T-helper 9 cell (primary cell): ENCODE measurements at places on chromosomes 6 and 20.

DNA sequence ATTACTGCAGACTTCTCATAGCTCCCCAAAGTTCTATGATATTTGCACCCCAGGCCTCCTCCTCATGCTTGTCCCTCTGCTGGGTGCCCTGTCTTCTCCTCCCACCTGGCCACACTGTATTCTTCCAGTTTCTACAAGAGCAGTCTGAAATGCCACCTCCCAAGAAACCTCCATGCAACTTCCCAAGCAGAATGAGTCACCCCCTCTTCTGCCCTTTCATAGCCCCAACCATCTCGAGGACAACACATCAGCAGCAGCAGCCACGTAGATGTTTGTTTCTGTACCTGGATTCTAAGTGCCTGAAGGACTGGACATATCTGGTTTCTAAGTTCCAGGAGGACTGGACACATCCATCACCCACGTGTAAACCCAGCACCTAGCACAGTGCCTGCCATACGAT, 6.6 kb upstream of the ULBP2 start:
- no peak for DNase-seq

DNA sequence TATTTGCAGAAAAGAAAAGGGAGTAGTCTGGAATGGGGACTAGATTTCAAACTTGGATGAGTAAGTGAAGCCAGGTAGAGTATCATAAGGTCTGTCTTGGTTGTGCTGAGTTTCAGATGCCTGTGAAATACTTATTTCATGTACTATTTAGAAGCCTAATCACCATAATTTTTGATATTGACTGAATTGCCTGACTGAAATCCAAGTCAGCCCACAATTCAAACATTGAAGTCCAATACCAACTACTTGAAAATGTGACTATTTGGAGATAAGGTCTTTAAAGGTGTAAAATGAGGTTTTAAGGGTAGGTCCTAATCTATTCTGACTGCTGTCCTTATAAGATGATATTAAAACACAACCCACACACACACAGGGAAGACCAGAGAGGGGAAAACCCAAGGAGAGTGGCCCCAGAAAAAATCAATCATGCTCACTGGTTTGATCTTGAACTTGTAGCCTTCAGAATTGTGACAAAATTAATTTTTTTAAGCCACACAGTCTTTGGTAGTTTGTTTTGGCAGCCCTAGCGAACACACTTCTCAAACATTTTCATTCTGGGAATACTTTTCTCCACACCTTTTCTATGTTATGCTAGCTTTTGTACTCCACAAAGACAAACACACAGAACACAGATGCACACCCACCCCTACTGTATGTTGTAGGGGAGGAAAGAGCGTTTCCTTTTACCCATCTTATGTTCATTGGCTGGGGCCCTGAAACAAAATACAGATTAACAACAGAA, 126.3 kb downstream of the HFE start:
- no peak for DNase-seq

- no peak for DNase-seq
Measured at GRCh38 chr6:1767481-1768246, 157.9 kb downstream of the FOXC1 start.

DNA sequence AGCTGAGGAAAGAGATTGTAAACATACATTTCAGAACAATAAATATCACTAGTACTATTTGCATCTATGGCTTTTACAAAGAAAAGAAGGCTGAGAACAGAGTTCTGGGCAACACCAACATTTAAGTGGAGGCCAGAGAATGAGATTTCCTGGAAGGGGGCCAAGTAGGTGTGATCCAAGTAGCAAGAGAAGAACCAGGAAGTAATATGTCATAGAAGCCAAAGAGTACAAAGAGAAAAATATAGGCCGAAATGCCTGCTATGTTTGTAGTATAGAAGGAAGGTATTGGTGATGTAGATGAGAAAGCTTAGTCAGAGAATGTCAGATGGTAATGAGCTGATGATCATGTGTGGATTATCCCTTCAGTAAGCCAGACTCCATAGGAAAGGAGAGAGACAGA, 94.5 kb downstream of the PERP start:
- no peak for DNase-seq

DNA sequence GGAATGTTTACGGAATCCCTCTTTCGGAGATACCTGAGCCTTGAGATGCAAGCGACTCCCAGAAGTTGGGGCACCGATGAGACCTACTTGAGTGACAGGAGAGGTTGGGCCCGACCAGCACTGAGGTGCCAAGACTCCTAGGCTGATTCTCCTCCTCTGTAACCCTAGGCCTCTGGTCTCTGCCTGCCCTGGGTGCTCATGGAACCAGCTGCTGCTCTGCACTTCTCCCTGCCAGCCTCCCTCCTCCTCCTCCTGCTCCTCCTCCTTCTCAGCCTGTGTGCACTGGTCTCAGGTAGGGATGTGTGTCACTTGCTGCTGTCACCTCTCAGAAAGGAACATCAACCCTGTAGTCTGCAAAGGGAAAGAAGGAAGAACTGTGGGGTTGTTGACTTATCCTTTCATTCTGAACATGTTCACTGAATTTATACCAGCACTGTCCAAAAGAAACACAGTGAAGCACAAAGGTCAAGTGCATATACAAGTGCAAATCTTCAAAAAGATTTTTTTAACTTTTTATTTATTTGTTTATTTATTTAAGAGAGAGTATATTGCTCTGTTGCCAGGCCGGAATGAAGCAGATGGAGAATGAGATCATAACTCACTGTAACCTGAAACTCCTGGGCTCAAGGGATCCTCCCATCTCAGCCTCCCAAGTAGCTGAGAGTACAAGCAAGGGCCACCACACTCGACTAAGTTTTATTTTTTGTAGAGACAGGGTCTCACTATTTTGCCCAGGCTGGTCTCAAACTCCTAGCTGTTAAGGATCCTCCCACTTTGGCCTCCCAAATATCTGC, 913 bp downstream of the BTN2A2 start:
- peak; percentile 5 for DNase-seq

DNA sequence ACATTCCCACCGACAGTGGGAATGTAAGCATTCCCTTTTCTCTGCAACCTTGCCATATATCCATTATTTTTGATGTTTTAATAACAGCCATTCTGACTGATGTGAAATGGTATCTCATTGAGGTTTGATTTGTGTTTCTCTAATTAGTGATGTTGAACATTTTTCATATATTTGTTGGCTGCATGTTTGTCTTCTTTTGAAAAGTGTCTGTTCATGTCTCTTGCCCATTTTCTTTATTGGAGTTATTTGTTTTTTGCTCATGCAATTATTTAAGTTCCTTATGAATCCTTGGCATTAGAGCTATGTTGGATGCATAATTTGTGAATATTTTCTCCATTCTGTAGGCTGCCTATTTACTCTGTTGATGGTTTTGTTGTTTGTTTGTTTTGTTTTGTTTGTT, 18.0 kb upstream of the ABT1 start:
- DNase-seq = no peak

DNA sequence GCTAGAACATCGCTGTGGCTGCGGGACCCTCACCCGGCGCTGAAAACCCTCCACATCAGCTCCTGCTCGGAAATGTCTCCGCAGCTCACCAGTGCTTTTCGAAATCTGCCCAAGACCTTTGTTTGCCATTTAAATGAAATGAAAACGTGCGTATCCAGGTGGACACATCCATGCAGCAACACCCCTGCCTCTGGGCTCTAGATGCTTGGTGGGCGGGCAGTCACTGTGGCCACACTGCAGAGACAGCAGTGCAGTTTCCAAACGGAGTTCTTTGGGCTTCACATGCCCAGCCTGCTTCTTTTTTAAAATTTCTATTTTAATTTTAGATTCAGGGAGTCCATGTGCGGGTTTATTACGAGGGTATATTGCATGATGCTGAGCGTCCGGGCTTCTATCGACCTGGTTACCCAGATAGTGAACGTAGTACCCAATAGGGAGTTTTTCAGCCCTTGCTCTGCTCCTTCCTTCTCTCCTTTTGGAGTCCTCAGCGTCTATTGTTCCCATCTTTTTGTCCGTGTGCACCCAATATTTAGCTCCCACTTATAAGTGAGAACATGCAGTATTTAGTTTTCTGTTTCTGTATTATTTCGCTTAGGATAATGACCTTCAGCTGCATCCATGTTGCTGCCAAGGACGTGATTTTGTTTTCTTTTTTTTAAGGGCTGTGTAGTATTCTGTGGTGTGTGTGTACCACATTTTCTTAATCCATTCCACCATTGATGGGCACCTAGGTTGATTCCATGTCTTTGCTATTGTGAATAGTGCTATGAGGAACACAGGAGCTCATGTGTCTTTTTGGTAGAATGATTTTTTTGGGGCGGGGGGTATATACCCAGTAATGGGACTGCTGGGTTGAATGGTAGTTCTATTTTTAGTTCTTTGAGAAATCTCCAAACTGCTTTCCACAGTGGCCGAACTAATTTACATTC, 4.8 kb upstream of the TUBB2B start:
- DNase-seq = no peak

DNA sequence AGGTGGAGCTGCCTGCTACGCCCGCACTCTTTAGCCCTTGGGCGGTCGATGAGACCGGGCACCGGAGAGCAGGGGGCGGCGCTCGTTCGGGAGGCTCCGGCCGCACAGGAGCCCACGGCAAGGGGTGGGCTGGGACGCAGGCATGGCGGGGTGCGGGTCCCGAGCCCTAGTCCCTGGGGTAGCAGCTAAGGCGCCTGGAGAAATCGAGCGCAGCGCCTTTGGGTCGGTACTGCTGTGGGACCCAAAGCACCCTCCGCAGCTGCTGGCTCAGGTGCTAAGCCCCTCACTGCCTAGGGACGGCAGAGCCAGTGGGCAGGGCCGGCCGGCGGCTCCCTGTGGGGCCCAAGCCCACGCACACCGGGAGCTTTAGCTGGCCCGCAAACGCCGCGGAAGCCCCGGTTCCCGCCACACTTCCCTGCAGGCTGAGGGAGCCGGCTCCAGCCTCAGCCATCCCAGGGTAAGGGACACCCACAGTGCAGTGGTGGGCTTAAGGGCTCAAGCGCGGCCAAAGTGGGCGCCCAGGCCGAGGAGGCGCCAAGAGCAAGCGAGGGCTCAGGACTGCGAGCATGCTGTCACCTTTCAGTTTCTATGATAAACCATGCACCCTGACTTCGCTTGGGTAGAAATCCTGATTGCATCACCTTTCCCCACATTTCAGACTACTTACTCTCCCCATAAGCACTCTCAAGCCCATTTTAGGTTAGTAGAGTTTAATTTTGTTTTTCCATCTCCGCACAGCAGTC, 52.0 kb downstream of the MYLIP start:
- no peak for DNase-seq

DNA sequence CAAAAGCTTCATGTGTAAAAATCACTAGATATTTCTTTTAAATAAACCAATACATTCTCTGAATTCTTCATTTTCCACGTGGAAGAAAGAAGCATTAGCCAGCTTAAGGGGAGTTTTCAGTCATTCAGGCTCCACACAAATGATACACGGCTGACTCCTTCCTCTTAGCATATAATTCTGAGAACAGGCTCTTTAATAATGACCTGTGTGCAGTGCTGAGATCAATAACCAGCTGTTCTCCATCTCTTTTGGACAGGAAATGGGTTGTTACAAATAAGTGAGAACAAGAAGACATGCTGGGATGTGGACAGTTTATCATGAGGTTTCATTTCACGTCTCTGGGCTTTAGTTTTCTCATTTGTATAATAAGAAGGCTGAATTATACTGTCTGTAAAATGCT, 146.9 kb upstream of the C6orf118 start:
- no peak for DNase-seq

GRCh38 chr20:34891166-34892062, 15.0 kb downstream of the ACSS2 start:
- no peak for DNase-seq

DNA sequence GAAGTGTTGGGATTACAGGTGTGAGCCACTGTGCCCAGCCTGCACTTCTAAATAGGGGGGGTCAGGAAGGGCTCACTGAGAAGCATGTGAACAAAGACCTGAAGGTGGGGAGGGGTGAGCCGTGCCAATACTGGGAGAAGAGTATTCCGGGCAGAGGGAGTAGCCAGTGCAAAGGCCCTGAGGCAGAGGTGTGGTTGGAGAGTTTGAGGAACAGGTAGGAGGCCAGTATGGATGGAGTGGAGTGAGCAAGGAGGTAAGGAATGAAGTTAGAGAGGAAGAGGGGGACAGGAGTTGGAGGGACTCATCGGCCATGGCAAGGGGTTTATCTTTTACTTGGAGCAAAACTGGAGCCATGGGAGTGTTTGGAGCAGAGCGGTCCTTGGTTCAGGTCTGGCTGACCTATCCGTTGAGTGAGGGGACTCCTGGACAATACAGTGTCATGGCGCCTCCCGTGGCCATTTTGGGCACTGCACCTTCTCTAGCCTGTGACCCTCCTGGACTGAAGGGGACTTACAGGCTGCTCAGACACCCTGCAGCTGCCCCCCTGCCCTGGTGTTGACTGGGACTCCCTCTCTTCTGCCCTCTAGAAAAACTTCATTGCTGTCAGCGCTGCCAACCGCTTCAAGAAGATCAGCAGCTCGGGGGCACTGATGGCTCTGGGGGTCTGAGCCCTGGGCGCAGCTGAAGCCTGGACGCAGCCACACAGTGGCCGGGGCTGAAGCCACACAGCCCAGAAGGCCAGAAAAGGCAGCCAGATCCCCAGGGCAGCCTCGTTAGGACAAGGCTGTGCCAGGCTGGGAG, 12.1 kb downstream of the FOXS1 start:
- DNase-seq = peak; percentile 55

- no peak for DNase-seq
Measured at GRCh38 chr20:31488115-31488514, 13.0 kb downstream of the REM1 start.

DNA sequence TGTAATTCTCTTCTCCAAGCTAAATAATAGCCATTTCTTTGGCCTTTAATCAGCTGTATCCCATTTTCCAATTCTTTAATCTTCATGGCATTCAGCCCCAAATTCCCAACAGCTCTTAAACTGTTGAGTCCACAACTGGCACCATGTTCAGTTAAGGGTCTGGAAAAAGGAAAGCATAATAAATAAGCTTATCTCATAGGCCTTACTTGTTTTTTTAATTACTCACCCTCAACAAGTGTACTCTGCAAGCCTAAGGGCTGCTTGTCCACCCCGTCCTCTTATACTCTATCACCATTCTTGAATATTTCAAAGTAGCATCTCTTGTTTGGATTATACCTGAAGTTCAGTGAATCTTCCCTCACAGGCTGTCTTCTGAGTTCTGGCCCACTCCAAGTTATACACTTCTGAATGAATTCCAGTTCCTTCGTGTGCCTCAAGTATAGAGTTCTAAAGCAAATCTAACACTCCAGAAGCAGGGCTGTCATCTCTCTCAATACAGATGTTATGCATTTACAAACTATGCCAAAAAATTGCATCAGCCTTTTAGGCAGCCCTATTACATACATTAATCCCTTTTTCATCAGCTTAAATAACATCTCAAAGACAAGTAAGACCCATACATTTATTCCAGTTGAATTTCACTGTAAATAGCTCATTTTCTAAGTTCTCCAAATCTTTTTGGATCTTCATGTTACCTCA, 98.7 kb downstream of the COL21A1 start:
- DNase-seq = no peak

- no peak for DNase-seq
Measured at GRCh38 chr6:156699017-156699421, 78.2 kb upstream of the ARID1B start.

- no peak for DNase-seq
Measured at GRCh38 chr6:9178071-9178470, 742.7 kb upstream of the SLC35B3 start.
